ENCODE measurements at places on chromosomes 6 and 20.

GRCh38 chr6:127737768-127738167 is 160.8 kb downstream of the C6orf58 start:
- DNase-seq, result no peak

GRCh38 chr20:14126856-14127255 is 131.5 kb downstream of the MACROD2 start:
- DNase-seq, result no peak

GRCh38 chr6:151837223-151837622 is 29.7 kb downstream of the ESR1 start:
- DNase-seq, result no peak

- DNase-seq, result no peak
Measured at GRCh38 chr20:1286267-1287024, 20.4 kb downstream of the SNPH start.

DNA sequence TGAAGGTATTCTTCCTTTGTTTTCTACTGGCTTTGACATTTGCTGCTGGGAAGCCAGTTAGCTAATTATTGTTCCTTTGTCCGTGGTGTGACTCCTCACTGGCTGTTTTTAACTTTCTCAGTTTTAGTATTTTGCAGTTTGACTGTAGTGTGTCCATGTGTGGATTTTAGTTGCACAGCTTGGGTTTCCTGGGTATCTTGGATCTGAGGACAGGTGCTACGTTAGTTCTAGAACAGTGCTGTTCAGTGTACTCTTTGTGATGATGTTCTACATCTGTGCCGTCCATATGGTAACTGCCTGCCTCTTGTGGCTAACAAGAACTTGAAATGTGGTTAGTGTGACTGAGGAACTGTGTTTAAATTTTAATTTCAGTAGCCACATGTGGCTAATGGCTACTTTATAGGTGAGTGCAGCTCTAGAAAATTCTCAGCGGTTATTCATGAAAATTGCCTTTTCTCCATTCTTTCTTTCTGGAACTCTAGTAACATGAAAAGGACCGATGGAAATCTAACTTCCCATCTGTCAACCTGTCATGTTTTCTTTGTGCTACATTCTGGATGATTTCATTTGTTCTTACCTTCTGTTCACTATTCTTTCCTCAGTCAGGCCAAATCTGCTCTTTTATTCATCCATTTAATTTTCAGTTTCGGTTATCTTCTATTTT is 7.4 kb downstream of the SNX9 start:
- no peak for DNase-seq

GRCh38 chr6:162203287-162203686 is 524.3 kb downstream of the PRKN start:
- DNase-seq, result no peak

- no peak for DNase-seq
Measured at GRCh38 chr6:127178746-127179145, 60.3 kb downstream of the RSPO3 start.

DNA sequence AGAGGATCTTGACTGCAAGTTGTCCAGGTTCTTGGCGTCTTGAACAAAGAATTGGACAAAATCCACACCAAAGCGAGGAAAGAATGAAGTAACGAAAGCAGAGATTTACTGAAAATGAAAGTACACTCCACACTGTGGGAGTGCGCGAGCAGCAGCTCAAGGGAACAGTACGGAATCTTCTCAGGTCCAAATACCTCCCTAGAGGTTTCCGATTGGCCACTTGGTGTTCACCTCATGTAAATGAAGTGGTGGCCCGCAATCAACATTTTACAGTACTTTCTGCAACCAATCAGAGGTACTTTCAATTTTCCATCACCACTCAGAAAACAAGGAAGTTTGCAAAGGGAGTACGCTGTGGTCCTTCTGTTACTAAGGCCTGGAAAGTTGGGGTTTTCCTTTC is 122.4 kb downstream of the PTPRK start:
- no peak for DNase-seq

GRCh38 chr6:126333729-126334128 is 6.2 kb upstream of the CENPW start:
- no peak for DNase-seq

DNA sequence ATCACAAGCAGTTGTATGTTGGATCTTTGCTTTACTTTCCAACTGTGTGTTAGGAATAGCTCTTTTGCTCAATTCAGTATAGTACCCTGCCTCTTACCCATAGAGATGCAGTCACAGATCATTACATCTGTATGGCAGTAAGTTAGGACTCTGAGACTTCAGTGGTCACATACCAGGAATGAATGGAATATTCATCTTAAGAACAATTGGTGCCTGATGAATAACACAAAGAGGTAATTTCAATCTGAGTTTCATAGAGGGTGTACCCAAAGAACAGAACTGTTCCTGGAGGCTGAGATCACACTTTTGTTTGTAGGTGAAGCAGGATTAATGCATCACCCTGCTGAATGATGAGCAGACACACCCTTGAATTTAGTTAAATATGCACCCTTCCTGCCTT is 28.7 kb upstream of the KIF13A start:
- DNase-seq, result no peak

GRCh38 chr6:3484192-3484591 is 27.3 kb upstream of the SLC22A23 start:
- no peak for DNase-seq

DNA sequence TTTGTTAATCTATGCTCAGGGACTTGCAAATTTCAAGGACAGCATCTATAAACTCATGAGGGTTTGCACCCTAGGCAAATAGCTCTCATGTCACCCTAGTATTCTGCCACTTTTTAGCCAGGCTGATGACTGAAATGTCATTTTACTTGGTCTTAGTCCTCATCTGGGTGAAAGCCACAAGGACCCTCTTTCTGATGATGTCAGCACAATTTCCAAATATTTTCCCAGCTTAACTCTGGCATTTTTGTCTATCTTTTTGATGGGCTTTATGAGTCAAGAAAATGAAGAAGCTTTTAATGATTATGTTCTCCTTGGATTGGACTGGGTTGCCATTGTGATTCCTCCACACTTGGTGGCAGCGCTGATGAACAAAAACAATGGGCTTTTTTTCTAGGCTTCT is 420.1 kb upstream of the BTBD3 start:
- no peak for DNase-seq

GRCh38 chr20:54208548-54209176 is 775 bp downstream of the PFDN4 start:
- peak; percentile 39 for DNase-seq

GRCh38 chr6:11486051-11486450 is 51.5 kb upstream of the TMEM170B start:
- DNase-seq, result no peak

GRCh38 chr6:148313488-148313887 is 29.1 kb upstream of the SASH1 start:
- no peak for DNase-seq

- peak; percentile 10 for DNase-seq
Measured at GRCh38 chr20:8020314-8021079, 936 bp upstream of the TMX4 start.

GRCh38 chr20:46074006-46074405 is 15.8 kb downstream of the NCOA5 start:
- no peak for DNase-seq

DNA sequence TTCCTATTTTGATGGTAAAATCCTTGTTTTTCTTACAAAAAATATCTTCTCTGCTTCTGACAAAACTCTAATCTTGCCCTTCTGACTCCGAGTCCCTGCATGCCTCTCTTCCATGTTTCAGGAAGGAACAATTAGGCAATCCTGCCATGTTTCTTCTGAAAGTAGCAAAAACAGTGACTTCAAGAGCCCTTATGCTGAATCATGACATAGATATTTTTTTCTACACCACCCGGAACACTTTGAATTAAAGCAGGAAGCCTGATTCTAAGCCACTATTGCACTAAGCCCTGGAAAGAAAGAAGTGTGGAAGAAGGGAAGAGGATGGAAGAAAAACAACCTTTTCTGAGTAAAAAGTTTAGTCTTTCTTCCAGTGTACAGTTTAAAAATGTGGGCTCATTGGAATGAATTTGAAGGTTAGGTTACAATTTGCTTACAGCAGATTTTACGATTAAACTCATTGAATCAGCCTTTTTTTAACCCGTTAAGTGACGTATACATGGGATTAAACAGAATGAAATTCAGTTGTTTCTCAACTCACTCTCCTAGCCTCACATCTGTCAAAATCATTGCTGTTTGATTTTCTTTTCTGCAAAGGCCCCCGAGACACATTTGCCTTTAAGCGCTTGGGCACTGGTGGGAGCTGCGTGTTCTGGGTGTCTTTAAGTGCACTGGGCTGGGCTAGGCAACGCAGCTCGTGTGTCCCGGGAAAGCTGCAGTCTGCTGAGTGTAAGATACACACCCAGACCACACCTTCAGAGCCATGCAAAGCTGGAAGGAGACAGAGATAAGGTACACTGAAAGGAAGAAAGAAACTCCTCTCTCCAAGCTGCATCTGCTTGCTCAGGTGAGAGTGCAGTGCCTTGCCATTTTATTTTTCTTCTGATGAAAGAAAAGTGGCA is 159.4 kb upstream of the CITED2 start:
- DNase-seq, result peak; percentile 78

DNA sequence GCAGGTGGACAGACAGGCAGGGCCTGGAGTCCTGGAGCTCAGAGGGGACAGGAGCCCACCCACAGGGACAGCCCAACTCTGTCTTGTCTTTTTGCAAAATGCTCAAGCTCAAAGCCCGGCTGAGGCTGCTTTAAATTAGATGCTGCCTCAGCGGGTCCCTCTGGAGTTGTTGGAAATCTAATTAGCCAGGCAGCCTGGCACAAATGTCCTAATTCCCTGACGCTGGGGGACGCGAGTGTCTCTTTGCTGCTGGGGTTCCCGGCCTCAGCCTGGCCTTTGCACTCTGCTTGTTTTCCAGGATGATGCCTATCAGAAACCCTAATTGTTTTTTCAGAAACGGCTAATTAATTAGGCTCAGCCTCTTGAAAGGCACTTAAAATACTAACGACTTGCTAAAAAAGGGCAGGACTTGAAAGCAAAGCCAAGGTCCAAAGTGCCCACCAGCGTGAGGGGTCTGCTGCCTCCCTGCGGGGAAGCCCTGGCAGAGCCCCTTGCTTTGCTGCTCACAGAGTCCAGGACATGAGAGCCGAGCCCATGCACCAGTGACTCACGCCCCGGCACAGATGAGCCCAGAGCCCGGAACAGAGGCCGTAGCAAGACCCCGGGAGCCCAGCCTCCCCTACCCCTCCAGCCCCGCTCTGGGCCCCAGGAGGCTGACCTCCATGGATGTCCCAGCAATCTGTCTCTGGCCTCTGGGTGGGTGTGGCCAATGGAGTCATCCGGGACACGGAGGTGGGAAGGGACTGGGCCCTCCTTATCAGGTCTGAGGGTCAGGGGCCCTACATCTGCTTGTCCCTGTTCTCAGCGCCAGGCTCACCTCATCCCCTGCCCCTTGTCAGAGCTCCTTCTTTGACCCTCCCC is 46.0 kb upstream of the BHLHE23 start:
- no peak for DNase-seq

DNA sequence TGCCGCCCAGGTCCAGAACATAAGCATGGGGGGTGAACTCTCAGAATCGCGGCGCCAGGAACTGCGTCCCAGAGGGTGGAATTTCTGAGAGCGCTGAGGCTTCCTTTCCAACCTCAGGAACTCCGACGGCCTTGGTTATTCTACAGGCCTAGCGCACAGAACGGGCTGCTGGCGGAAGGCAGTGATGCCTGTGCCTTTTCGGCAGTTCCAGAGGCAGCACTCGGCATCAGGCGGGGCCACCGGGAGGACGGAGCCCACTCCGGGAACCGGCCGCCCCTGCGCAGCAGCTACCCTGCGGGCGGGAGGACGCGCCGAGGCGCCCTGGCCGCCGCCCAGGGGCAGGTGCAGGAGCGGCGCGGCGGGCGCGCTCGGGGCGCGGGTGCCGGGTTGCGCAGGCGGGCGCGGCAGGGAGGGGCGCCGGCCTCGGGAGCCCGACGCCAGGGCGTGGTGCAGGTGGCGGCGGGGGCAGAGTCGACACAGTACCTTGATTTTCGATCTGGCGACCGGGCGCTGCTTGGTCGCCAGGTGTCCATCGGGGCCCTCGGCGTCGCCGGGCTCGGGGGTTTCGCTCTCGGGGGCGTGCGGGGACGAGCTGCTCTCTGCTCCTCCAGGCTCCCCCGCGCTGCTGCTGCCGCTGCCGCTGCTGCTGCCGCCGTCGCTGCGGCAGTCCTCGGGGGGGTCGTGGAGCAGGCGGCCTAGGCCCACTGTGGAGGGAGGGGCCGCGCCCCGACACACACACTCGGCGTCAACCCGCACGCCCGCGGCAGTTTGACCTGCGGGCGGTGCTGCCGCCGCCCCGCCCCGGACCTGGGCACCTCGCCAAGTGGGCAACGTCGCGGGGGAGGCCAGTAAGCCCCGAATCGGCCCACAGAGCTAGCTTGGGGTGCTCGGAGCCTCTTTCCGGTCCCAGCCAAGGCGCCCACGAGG is 1.3 kb downstream of the OVOL2 start:
- DNase-seq, result no peak

DNA sequence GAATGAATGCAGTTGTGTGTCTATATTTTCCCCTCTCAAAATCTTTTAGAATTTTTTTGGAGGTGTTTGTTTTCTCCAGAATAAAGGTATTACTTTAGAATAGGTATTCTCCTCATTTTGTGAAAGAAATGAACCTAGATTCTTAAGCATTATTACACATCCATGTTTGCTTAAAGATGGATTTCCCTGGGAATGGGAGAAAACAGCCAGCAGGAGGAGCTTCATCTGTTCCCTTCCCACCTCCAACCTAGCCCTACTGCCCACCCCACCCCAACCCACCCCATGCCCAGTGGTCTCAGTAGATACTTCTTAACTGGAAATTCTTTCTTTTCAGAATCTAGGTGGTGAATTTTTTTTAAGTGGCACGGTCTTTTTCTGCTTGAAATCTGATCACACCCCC is 127.8 kb downstream of the CD109 start:
- no peak for DNase-seq

DNA sequence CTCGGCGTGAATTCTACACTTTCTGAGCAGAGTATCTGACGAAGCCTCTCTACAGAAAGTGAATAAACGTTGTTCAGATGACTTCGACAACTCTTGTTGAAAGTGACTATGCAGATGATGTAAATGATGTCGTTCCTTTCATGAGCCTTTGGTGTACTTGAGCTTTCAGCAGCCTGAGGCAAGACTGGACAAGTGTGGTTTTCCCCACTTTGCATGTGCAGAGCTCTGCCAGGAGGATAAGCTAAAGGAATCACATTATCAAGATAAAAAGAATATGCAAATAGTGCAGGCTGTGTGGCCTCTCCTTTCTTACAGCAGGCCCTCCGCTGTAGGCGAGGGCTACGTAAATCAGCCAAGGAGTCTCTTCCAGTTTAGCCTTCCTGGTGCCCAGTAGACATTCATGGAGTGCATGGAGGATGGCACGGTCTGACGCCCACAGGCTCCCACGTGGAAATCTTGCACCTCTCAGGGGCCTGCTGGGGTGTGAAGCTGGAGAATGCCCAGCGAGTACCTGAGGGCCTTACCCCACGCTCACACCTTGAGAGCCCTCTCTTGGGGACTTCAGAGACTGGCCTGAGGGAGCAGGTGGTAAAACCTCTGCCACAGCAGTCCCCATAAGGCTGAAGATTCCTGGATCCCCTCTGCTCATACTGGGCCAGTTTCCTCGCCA is 54.9 kb downstream of the RPP40 start:
- DNase-seq, result no peak

GRCh38 chr20:38219006-38219950 is 41.3 kb downstream of the KIAA1755 start:
- DNase-seq, result no peak

- no peak for DNase-seq
Measured at GRCh38 chr6:160417550-160417949, 69.4 kb downstream of the SLC22A3 start.

- DNase-seq, result no peak
Measured at GRCh38 chr20:6715401-6715941, 52.0 kb upstream of the BMP2 start.

- no peak for DNase-seq
Measured at GRCh38 chr6:100466410-100467128, 1.8 kb upstream of the SIM1 start.
